ENCODE measurements at places on chromosomes 4 and X. TPM values are rescaled to one million over a fixed set of nuclear protein-coding genes. Genes with fewer than 3 reads are reported as not detected.

Gene UBE2K
- 83.0 TPM for polyA plus RNA-seq

Gene PRKG2
- polyA plus RNA-seq: 2.2 TPM

DNA sequence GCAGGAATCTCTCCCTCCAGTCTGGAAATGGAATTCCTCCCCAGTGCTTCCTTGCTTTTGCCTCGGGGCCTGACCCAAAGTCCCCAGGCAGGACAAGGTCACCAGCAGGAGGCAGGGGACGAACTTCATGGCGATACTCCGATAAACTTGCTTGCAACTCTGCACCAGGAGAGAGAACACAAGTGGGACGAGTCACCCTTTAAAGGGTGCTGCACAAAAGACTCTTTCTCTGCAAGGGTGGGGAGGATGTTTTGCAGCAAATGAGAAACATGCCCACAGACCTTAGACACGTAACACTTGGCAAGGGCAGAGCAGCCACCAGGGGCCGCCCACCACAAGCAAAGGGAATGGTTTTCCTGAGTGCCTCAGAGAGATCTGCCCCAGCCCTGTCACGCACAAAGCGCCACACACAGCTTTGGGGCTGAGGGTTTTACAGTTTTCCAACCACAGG is at the start of gene FGFBP2:
TSS of gene FGFBP2 (minus strand) at position 175 of the 451 bp plus-strand sequence. CDS start at position 129, 46 bp downstream.
- no peak for DNase-seq

- DNase-seq: no peak
Observed at GRCh38 chr4:150219841-150220240, 141.6 kb downstream of the DCLK2 start.

DNA sequence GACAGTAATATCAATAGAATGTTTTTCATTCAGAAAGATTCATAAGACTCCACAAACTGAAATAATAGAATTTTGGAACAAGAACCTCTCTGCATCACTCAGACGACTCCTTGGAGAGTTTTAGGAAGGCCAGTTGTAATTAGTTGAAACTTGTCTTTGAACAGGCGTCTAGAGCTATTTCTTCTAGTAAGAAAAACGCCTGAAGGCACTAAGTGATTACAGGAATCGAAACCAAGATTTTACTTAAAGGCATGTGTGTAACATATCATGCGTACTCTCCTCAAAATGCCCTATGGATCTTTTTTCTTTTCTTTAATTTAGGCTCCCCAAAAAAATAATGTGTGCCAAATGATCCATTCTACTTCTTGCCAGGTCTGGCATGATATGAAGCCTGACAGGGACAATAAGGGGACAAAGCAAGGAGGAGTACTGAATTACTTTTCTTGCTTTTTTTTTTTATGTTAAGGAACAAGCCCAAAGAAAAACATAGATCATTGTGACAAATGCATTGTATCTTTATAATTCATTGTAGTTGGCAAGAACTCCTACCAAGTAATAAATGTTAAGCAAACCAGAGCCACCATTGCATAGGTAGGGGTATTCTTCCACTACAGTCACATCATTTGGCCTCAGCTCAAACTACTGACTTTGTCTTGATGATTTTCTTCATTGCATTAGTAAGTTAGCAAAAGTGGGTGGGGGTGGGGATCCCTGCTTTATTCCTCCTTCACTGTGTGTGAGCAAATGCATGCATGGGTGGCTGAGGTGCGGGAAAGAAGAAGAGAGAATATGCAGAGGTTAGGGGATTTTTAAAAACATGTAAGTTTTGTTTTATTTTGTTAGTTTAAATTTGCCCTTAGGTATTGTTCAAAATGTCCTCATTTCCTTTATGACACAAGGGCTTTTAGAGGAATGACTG is 79.9 kb upstream of the ATOH1 start:
- DNase-seq: no peak
